Colonic mucosa (tissue), 4 donors: ENCODE measurements at places on chromosomes 3 and 15. TPM values are rescaled to one million over a fixed set of nuclear protein-coding genes. Genes with fewer than 3 reads are reported as not detected.
A peak's percentile ranks its signal among the peaks of the same experiment; 100 is the strongest.

The PAK6 gene
- total RNA-seq = 4.9 TPM

DNA sequence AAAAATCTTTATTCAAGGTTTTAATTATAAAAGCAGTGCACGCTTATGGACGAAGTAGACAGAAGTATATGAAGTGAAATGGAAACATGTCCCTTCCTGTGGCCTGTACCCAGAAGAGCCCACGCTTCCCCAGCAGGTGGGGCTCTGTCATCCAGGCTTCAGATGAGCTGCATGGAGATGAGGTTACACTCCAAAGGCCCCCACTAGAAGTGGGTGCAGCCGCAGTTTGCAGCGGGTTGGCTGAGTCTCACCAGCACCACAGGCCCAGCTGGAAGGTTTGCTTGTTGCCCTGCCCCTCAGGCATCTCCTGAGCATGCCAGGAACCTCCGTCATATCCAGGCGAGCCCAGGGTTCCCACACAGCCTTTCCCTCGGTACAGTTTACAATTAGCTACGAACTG lies 33.1 kb downstream of the PRR20G start:
- DNase-seq = no peak
- no peak overlapping the region for H3K4me3 ChIP-seq
- H3K36me3 ChIP-seq = no peaks in the 10 kb centered on the region
- H3K4me1 ChIP-seq = no peaks in the 10 kb centered on the region

- H3K36me3 ChIP-seq = no peaks in the 10 kb centered on the region
- H3K27me3 ChIP-seq = no peaks in the 10 kb centered on the region
- no peaks in the 10 kb centered on the region for H3K4me1 ChIP-seq
- no peak overlapping the region for H3K27ac ChIP-seq
- DNase-seq = no peak
- no peak overlapping the region for H3K4me3 ChIP-seq
Observed at GRCh38 chr15:57797568-57798267, 91.2 kb downstream of the POLR2M start.

- H3K36me3 ChIP-seq = no peaks in the 10 kb centered on the region
- H3K4me3 ChIP-seq = peak overlapping the region; percentile 65
- no peaks in the 10 kb centered on the region for H3K27me3 ChIP-seq
- peak; percentile 60 for DNase-seq
- H3K4me1 ChIP-seq = no peaks in the 10 kb centered on the region
Observed at GRCh38 chr3:66037330-66037985, 1.3 kb downstream of the MAGI1 start.

- H3K27ac ChIP-seq = peak overlapping the region; percentile 34
- DNase-seq = no peak
- H3K27me3 ChIP-seq = no peaks in the 10 kb centered on the region
- no peaks in the 10 kb centered on the region for H3K4me1 ChIP-seq
- H3K4me3 ChIP-seq = no peak overlapping the region
Observed at GRCh38 chr3:11247362-11247761, 24.8 kb upstream of the ATG7 start.
